ENCODE measurements at places on chromosomes 5 and 9.

GRCh38 chr5:158039911-158040347, 181.0 kb upstream of the CLINT1 start:
- no peak for DNase-seq

DNA sequence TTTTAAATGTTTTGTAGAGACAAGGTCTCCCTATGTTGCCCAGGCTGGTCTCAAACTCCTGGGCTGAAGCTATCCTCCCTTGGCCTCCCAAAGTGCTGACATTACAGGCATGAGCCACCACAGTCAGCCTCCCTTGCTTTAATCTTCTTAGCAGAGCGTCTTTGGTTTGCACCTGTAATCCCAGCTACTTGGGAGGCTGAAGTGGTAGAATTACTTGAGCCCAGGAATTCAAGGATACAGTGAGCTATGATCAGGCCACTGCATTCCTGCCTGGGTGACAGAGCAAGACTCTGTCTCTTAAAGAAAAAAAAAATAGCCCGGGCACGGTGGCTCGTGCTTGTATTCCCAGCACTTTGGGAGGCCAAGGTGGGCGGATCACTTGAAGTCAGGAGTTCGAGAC, 27.8 kb downstream of the UBE2D2 start:
- DNase-seq = no peak

DNA sequence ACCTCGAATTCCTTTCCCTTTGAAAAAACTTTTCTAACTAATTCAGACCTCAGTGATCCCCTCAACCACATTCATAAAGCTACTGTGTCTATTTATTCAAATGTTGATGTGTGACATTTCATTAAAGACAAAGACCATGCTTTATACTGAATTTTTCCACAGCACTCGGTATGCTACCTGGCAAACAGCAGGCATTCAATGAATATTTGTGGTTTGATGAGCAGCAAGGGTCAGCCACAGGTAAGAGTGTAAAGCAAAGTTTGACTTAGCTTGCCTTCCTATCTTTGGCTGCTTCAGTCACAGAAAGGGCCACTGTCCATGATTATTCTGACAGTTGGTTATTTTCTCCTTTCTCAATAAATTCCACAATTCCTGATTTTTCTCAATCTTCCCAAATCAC, 5.1 kb upstream of the CDC42SE2 start:
- DNase-seq = no peak

GRCh38 chr9:121813519-121814210, 162.2 kb downstream of the DAB2IP start:
- DNase-seq = no peak

DNA sequence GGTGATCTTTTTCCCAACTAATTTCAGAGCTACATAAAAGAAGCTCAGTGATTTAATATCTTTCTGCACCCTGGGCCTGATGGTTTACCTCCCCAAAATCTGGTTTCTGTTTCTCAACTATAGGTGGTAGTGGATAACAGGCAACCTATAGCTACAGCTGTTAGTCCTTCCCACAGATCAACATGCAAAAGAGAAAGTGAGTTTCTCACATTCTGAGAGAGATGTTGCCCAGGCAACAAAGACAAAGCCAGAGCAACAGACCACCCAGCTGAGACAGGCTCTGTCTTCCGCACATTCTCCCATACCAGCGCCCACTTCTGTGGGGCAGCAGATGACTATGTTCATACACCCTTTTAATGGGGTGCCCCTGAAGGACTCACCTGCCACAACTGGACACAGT, 40.7 kb upstream of the PPP2R2B start:
- no peak for DNase-seq

DNA sequence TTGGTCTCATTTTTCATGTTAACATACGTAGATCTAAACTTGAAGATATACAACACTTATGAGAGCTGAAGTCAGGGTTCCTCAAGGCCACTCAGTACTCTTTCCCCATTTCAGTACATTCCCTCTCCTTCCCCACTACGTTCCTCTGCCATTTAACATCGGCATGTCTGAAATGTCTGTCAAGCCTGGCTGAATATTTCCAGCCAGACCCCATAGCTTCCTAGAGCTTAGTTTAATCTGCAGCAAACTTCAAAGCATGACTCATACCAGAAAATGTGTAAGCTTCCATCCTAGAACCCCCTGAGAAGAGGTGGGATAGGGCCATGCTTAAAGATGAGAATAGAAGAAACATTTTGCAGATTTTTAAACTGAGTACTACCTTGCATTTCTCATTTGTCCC, 6.2 kb downstream of the GZMA start:
- no peak for DNase-seq

GRCh38 chr5:53045263-53045662, 56.1 kb downstream of the ITGA2 start:
- DNase-seq = no peak

DNA sequence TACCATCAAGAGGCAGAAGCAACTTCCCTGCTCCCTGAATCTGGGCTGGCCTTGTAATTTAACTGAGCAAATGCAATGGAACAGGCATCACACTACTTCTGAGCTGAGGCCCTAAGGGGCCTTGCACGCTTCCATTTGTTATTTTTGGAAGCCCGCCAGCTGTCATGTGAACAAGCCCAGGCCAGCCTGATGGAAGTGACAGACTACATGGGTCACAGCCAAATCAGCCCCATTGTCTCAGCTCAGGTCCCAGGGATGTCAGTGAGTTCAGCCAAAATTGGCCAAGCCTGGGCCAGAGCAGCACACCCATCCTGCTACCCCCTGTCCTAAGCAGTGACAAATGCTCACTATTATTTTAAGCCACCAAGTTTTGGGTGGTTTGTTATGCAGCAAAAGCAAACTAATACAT, 72.8 kb downstream of the PRRT1B start:
- no peak for DNase-seq

GRCh38 chr5:7754997-7755596, 95.8 kb downstream of the CFAP90 start:
- DNase-seq = no peak

DNA sequence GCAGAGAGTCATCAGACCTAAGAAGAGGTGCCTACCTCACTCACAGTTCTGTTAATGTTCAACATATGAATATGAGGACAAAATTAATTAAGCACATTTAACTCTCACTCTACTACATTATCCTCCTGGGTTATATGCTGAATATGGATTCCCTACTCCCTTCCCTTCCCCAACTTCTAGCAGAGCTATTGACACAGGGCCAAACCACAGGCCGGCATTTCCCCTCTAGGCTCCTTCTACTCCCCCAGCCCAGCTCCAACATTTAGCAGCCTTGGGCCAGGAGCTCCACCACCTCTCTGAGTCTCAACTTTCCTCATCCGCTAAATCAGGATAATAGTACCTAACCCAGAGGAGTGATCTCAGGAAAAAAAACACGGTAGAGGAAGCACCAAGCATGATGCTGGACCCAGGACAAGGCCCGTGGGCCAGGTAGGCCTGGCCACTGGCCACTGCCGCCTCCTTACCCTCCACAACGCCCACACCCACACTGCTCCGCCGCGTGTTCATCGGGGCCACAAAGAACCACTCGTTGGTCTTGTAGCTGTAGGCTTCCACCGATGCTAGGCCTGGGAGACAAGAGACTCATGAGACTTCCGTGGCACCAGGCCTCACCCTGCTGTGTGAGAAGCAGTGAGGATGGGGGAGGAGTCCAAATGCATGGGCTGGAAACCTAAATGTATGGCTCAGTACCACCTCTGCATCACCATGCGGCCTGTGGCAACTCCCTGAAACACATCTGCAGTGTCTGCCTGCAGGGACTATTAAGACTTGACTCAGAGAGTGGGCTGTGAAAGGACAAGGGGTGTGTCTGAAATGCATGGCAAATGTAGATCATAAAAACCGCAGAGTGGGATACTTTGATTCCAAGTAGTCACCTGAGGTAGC, 98.8 kb downstream of the KLHL3 start:
- DNase-seq = no peak

DNA sequence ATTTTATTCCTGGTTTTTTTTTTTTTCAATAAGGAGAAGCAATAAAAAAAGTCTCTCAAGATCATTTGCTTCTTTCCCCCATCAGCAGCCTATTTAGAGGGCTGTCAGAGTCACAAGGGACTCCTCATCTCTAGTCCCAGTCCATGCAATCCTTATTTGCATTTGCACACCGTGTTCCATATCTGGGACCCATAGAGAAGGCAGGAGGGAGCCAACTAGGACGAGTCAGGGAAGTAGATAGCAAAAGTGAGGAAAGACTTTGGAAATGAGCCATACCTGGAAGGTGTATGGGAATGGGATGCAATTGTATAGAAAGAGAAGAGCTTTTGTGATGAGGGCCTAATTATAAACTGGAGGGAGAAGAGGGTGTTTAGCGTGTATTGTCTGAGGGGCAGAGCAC, 160.0 kb downstream of the PIK3R1 start:
- no peak for DNase-seq

DNA sequence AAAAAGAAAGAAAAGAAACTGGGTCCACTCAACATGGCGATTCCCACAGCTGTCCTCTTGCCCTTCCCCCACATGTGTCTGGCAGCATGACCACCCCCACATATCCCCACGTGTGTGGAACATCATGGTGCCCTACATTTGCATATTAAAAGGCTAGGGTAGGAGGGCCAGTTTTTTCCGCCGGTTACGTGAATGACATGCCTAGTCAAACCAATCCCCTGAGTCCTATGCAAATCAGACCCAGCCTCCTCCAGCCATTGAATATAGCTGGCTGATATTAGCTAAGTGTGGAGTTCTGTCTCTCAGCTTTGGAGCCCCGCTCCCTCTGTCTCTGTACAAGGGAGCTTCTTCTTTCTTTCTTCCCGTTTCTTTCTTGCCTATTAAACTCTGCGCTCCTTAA, 33.0 kb upstream of the CCDC112 start:
- no peak for DNase-seq

- no peak for DNase-seq
These were observed 41.7 kb upstream of the CLINT1 start for GRCh38 chr5:157900644-157901043.

- no peak for DNase-seq
These were observed 823 bp downstream of the ST6GALNAC6 start for GRCh38 chr9:127898433-127899127.

DNA sequence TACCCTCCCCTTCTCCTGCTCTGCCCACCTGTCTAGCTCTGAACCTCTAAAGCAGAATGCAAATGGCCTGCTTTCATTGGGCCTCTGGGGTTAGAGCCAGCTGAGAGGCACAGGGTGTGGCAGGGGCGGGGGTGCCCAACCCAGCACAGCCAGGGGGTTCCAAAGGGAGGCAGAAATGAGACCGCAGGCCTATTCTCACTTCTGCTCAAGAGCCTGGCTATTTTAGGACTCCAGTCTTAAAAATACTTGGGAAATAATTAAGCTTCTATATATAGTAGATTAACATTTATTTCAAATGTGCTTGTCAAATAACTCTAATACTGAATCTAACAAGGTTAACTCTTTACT, 5.7 kb downstream of the QSOX2 start:
- no peak for DNase-seq

GRCh38 chr5:5188376-5189050, 48.4 kb downstream of the ADAMTS16 start:
- DNase-seq = no peak

DNA sequence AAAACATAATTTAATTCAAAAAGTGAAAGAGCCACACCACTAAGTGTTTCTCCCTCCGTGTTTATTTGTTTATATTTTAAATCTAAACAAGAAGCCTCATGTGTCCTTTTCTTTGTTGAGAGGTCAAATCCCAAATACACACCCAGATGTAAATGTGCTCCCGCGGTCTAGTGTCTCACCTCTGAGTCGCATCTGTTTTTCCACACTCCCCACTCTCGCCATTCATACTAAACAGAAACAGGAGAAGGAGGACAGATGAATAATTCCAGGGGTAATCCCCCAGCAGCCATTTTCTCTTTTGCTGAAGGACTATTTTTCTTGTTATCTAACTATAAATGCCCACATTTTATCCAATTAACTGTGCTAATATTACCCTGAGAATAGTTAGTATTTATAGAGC, 361.6 kb upstream of the RIOK2 start:
- no peak for DNase-seq

GRCh38 chr5:116572350-116573278, 2.0 kb downstream of the SEMA6A start:
- DNase-seq = no peak

GRCh38 chr5:57085306-57086081, 88.4 kb upstream of the GPBP1 start:
- no peak for DNase-seq

GRCh38 chr9:120711354-120711753, 2.9 kb downstream of the MEGF9 start:
- no peak for DNase-seq

DNA sequence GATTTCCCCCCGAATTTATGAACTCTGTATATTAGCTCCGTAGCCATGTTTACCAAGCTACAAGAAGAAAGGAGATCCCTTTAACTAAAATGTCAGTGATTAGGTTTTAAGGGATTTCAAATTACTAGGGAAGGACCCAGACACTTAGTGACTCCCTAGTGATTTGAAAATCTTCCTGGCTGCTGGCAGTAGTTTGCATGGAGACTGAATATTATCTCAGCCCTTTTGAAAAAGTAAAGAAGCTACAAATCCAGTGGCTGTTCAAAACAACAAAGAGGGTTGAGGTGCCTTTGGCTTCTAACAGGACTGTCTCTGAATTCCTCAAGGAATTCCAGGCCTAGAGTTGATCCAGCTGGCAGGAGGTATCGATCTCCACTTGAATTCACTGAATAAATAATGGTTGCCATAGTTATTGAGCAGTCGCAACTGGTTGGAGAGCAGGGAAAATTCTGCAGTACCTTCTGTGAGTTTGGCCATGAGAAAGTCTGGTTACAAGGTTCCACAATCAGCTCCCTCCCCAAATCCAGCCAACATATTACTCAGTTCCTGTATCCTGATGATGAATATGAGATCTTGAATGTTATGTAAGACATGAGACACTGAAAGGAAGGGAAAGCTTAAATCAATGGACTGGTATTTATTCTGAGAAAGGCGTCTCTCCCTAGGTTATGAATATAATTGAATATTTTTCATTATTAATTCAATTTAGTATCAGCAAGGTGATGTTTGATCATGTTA, 37.7 kb downstream of the NR4A3 start:
- DNase-seq = no peak

- DNase-seq = no peak
These were observed 9.5 kb downstream of the MTRR start for GRCh38 chr5:7878381-7878873.

- no peak for DNase-seq
These were observed 54.6 kb upstream of the MAP3K1 start for GRCh38 chr5:56760723-56761122.

DNA sequence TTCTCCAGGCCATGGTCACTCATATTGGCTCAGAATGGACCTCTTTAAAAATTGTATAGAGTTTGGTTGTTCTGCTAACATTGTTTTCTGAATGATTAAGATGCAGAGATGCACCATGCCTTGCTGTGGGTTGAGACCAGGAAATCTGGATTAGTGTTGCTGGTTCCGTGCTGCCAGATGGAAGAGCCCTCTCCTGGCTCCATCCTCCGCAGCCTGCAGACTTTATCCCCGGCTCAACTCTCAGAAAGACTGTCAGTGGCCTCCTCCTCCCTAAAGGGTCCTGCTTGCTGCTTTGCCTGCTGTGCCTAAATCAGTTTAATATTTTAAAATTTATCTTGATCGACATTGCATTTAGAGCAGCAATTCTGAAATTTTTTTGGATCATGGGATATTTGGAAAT, 196.7 kb downstream of the TENT4A start:
- DNase-seq = no peak
